ENCODE measurements at places on chromosomes 7 and 10.

DNA sequence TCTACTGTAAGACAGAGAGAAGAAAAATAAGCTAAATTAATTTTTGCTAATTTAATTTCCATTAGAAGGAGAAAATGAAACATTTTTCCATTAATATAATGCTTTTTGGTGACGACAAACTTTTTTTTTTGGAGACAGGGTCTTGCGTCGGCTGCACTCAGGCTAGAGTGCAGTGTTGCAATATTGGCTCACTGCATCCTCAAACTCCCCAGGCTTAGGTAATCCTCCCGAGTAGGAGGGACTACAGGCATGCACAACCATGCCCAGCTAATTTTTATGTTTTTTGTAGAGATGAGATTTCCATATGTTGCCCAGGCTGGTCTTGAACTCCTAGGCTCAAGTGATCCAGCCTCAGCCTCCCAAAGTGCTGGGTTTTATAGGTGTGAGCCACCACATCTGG lies 229.8 kb upstream of the LRRN3 start:
- no peak for DNase-seq

- no peak for DNase-seq
Measured at GRCh38 chr7:88201305-88201704, 18.5 kb downstream of the SRI start.

DNA sequence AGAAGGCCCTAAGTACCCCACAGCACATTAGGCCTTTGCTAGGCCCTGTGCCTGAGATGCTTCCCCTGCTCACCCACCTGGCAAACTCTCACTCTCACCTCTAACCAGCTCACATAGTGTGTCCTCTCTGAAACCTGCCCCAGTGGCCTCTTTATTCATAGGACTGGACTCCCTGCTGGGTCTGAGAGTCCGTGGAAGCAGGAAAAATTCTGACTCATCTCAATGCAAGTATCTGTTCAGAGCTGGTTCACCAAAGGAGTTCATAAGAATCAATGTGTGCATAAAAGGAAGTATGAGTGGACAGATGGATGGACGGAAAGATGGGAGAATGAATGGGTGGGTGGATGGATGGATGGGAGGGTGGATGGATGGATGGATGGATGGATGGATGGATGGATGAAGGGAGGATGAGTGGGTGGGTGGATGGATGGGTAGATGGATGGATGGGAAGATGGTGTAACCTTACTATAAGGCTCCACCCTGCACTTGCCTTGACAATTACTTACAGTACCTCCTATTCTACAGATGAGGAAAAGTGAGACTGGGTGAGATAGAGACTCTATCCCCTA lies 111.2 kb upstream of the ZMIZ1 start:
- no peak for DNase-seq

DNA sequence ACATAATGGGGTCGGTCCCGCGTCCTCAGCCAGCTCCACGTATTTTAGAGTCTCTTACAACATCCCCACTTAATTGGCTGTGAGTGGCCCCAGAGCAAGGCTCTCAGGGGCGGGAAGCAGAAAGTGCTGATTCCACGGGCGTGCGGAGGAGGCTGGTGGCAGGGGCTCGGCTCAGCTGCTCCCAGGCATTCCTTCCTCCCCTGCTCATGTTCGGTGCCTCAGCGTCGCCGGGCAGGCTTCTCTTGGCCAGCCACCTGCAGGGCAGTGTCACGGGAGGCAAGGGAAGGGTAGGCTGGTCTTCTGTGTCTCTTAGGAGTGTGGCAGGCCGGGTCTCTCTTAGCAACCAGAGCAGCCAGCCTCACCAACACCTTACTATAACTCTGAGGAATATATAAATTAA lies 33.8 kb downstream of the IL15RA start:
- DNase-seq = no peak

DNA sequence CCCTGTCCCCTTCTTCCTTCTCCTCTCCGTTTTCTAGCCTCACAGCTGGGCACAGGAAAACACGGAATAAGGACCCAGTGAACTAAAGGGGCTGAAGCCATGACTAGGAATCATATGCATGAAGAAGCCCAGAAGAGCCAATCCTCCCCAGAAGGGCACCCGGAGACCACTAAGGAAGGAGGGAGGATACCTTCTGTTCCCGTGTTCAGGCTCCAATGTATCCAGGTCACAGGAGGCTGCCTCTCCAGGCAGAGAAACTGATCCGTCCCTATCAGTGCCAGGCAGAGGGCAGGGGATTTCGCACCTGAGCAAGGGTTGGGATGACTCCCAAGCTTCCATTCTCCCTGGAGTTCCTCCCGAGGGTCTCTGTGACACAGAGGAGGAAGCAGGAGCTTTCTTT lies 246.6 kb downstream of the SNX10 start:
- no peak for DNase-seq

GRCh38 chr10:102147561-102147960 lies 4.6 kb upstream of the NOLC1 start:
- DNase-seq = no peak

- peak; percentile 66 for DNase-seq
Measured at GRCh38 chr10:12707461-12708185, 293.9 kb downstream of the CCDC3 start.

GRCh38 chr7:131212114-131212513 lies 115.6 kb upstream of the MKLN1 start:
- DNase-seq = no peak

GRCh38 chr7:143233816-143234532 lies 12.1 kb downstream of the TAS2R40 start:
- no peak for DNase-seq

DNA sequence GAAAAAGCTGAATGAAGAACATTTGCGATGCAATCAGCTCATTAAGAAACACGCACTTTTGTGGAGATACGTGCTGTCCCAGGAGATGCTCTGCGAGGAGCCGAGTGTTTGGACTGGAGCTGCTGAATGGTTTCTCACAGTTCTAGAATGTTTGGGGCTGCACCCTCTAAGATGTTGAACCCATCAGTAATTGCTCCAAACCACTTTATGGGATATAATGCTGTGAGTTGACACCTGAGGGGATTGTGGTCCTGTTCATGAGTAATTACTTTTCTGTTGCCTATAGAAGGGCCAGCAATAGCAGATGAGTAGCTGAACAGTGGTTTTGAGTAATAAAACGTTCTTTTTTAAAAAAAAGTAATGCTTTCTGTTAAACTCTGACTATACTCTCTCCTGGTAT lies 63.1 kb downstream of the IKZF1 start:
- peak; percentile 49 for DNase-seq

- no peak for DNase-seq
Measured at GRCh38 chr10:124739119-124739921, 4.9 kb downstream of the FAM53B start.

Data from T-helper 1 cell (primary cell).